IgD-negative memory B cell (primary cell): ENCODE measurements at places on chromosomes 6 and 20. TPM values are rescaled to one million over a fixed set of nuclear protein-coding genes. Genes with fewer than 3 reads are reported as not detected.

Gene COX4I2
- 0.38 TPM for polyA plus RNA-seq

Gene CYB5R4
- polyA plus RNA-seq, result 68.5 TPM

Gene MMP24
- 0.09 TPM for polyA plus RNA-seq

Gene IL17A
- polyA plus RNA-seq, result not detected
